NCI-H187 (cell line): ENCODE measurements at places on chromosomes 12 and 14.

DNA sequence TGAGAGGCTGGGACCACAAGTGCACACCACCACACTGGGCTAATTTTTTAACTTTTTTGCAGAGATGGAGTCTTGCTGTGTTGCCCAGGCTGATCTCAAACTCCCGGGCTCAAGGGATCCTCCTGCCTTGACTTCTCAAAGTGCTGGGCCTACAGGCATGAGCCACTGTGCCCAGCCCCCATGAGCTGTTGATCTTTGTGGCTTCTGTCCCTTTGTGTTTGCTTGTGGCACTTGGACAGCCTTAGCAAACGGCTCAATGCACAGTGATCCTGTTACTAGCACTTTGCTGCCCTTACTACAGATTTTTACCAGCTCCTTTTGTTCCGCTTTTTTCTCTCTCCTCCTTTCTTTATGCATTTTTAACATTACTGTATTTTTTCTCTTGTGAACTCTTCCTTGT is 25.3 kb upstream of the EVL start:
- DNase-seq = no peak

- DNase-seq = no peak
Measured at GRCh38 chr14:53152184-53152886, 788 bp downstream of the DDHD1 start.

- no peak for DNase-seq
Measured at GRCh38 chr14:87629788-87630187, 363.2 kb downstream of the GALC start.

GRCh38 chr12:119169150-119169549 is 9.6 kb upstream of the HSPB8 start:
- DNase-seq = no peak

- no peak for DNase-seq
Measured at GRCh38 chr12:75190846-75191245, 18.8 kb downstream of the KCNC2 start.
